Epithelial cell of proximal tubule (primary cell): ENCODE measurements at places on chromosomes 16 and 17. TPM values are rescaled to one million over a fixed set of nuclear protein-coding genes. Genes with fewer than 3 reads are reported as not detected.
A peak's percentile ranks its signal among the peaks of the same experiment; 100 is the strongest.

GDPD1 gene
- 0.92 and 2.9 TPM in 2 replicates for total RNA-seq

GRCh38 chr17:64786337-64786736 is 124.2 kb upstream of the SMURF2 start:
- DNase-seq: no peak

ATP6V0D1 gene
- 97.9 and 120 TPM in 2 replicates for total RNA-seq

- no peak for DNase-seq
Observed at GRCh38 chr17:34637548-34638525, 58.5 kb downstream of the TMEM132E start.

ESRP2 gene
- 25.5 and 26.7 TPM in 2 replicates for total RNA-seq

- DNase-seq: no peak
Observed at GRCh38 chr17:13986855-13987254, 82.4 kb upstream of the COX10 start.

DNA sequence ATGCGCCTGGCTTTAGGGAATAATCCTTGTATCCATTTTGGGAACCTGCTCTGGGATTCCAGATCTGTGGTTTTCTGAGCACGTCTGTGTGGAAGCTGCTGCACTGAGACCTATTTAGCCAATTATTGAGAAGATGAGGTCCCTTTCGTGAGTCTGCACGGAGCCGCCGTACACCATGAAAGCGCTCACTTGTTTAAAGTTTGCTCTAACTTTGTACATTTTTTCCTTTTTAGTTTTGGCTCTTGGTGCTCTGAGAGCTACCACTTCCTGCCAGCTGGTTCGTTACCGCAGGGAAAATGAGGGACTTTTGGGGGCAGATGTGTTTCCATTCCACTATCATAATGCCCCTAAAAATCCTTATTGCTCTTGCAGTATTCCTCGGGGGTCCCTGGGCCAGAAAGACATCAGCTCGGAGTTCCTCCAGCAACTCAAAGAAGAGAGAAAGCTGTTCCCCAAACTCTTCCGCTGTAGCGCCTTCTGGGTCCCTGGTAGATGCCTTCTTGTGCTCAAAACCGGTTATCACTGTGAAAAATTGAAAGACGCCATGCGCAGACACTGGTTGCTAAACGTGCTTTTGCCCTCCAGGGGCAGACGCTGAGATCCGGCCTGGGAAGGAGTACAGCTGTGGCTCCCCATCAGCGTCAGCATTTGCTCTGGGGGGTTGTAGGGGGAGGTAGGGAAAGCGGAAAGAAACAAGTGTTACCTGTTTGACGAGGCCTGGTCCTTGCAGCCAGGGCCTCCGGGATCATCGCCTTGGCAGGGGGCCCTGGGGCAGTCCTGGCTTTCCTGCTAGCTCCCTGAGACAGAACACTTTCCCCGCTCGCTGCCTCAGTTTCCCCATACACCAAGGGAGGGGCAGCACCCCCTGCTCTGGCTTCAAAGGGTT is 238.1 kb downstream of the MRTFB start:
- DNase-seq: no peak

GRCh38 chr17:58525239-58525638 is 10.8 kb upstream of the MTMR4 start:
- no peak for DNase-seq

- DNase-seq: no peak
Observed at GRCh38 chr17:6299275-6299674, 135.6 kb downstream of the AIPL1 start.

ITGB3 gene
- total RNA-seq: 65.9 and 181 TPM in 2 replicates

DNA sequence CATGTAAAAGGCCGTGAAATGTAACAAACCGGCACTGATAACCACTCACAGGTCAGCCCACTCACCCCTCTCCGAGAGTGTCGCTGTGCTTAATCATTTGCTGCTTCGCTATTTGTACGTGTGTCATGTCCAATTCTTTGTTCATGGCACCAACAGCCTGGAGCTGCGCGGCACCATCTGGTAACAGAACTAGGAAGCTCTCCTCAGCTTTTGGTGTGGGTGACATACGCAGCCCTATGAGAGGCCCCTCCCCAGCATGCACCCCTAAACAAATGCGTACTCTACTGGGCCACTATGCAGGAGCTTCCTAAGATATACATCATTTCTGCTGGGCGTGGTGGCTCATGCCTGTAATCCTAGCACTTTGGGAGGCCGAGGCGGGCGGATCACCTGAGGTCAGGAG is 2.3 kb upstream of the PECAM1 start:
- no peak for DNase-seq

- DNase-seq: peak; percentile 50
Observed at GRCh38 chr16:10385725-10386516, at the start of gene ATF7IP2. Gene ATF7IP2, plus strand, starts transcription at chr16:10386061. Its CDS starts 44,560 bp downstream, at chr16:10430621.

GRCh38 chr17:72294487-72294893 is 173.7 kb downstream of the SOX9 start:
- no peak for DNase-seq

GRCh38 chr16:79137426-79137939 is 463.1 kb downstream of the MAF start:
- DNase-seq: no peak

DNA sequence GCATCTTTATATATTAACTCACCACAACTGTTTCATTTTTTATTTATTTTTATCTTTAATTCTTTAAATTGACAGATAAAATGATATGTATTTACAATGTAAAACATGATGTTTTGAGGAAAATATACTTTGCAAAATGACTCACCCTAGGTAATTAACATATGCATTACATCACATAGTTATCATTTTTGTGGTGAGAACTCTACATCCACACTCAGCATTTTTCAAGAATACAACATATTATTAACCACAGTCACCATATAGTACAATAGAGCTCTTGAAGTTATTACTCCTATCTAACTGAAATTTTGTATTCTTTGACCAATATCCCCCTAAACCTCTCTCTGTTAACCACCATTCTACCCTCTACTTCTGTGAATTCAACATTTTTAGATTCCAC is 194.7 kb upstream of the KIF2B start:
- peak; percentile 52 for DNase-seq

GRCh38 chr16:3183445-3184139 is 4.4 kb upstream of the OR1F1 start:
- DNase-seq: no peak

DNA sequence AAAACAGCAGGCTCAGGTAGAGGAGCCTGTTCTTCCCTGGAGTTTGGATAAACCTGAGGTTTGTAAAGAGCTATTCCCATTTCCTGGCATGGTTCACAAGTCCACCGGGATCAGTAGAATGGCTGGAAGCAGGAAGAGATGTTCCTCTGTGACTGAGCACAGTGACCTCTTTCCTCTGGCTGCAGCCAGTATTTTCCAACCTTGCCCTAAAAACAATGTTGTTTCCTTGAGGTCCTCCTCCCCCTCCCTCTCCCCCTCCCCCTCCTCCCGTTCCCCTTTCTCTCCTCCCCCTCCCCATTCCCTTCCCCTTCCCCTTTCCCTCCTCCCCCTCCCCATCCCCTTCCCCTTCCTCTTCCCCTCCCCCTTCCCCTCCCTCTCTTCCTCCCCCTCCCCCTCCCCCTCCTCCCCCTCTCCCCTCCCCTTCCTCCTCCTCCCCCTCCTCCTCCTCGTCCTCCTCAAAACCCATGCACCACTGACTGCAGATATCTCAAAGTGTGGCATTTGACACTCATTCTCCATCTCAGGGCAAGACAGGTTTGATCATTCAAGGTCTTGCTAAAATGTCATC is 58.9 kb upstream of the MON1B start:
- no peak for DNase-seq

IL34 gene
- 0.86 TPM in 1 of 2 replicates, not detected in the other for total RNA-seq

DNA sequence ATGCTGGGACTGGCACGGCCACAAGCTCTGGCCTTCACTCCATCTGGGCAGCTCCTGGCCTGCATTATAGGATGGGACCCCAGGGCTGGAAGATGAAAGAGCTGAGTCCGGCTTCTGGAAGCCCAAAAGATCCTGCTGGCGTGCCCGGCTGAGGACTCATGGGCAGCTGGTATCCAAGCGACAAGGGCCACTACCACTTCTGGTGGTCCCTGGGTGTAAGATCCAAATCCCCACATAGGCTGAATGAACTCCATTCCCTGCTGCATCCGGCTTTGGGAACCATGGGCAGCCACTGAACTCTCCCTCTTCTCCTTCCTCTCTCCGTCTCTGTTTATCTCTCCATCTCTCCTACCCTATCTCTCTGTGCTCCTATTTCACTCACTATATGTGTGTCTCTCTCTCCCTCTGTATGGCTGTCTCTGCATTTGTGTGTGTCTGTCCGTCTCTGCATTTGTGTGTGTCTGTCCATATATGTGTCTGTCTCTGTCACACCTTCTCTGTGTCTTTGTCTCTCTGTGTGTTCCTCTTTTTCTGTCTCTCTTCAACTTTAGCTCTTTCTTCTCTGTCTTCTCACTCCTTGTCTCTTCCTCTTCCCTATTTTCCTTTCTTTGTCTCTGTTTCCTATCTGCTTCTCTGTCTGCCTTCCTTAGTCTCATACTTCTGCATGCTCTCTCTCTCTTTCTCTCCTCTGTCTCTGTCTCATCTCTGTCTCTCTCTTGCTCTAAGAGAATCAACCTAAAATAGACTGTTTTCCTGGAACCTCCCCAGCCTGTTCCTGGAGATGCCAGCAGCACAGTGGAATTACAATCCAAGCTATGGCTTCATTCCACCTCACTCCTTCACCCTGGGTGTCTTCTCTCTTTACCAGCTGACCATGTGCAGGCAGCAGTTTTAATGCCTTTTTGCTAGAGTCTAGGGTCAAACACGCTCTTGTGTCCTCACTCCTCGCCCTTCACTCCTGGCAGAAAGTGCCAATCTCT is 60.4 kb upstream of the IRX6 start:
- DNase-seq: no peak

- DNase-seq: no peak
Observed at GRCh38 chr17:62017912-62018311, 47.2 kb downstream of the MED13 start.

DNA sequence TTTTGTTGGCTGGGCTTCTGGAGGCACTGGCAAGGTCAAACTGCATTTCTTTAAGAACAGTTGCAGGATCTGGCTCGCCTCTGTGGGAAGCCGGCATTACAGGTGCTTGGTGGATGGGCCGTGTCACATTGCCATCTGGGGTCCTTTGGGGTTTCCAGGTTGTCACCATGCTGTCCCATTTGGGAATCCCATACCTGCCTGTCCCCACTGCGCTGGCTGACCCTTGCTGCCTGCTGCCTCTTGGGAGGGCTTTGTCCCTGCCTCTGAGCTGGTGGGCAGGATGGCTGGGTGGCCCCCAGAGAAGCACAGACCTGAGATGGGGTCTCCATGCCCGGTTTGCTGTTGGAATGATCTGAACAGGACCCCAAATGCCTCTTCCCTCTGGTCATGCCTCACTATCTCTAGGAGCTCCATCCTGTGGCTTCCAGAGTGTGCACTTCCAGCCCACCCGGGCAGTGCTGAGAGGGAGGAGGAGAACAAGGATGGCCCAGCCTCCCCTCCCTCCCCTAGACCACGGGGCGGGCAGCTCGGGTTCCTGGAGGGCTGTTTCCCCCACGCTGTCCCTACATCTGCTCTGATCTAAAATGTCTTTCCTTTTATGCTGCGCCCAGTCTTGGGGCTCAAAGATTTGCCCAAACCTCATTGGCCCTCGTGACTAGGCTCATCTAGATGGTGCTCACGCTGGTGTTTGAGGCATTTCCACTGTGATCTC is 28.0 kb downstream of the OR1D5 start:
- no peak for DNase-seq
